ENCODE measurements at places on chromosomes 1 and 21. TPM values are rescaled to one million over a fixed set of nuclear protein-coding genes. Genes with fewer than 3 reads are reported as not detected.

The TMIGD3 gene
- total RNA-seq: not detected

The CYP4Z1 gene
- total RNA-seq: not detected

The KRTAP6-2 gene
- not detected for total RNA-seq

The TCP10L gene
- total RNA-seq: 2.1 TPM

The BRWD1 gene
- 25.1 TPM for total RNA-seq

The TLCD4 gene
- total RNA-seq: 8.3 TPM

DNA sequence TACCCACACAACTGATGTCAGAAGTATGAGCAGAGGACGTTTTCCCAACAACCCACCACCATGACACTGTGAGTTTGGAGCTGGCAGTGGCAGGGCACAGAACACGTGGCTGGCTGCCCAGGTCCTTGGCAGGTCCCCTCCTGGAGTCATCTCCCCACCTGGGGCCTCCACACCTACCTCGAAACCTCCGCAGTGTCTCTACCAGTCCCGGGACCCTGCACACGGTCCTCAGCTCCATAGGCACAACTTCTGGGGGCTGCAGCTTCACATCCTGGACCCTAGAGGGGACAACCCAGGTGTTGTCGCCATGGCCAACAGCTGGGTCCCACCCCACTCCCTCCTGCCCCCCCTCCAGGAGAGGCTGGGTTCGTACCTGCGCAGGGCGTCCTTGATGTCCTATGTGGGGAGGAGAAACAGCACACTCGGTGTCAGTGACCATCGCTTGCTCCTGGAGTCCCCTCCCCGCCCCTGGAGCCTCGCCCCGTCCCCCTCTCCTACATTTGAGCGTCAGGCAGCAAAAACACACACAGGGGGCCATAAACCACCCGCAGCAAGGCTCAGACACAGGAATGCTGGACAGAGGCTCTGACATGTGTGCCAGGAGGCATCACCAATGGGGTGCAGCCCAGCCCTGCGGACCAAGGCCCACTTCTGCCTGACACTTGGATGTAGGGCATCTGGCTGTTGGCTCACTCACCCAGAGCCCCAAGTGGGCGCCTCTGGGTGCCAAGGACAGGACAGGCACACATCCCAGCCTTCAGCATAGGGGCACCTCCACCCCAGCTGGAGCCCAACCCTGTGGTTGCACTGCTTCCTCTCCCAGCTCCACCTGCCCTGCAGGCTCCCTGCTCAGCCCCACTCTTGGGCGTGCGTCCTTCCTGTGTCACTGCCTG is 9.6 kb downstream of the TRIM11 start:
- H3K27me3 ChIP-seq: no peaks in the 10 kb centered on the region
- DNase-seq: no peak
- peaks cover 51% of the 10 kb centered on the region for H3K36me3 ChIP-seq
- H3K4me1 ChIP-seq: no peaks in the 10 kb centered on the region

GRCh38 chr1:3683197-3683596 is 30.9 kb downstream of the TP73 start:
- H3K4me3 ChIP-seq: no peak overlapping the region
- H3K36me3 ChIP-seq: no peaks in the 10 kb centered on the region
- no peak overlapping the region for H3K27ac ChIP-seq

GRCh38 chr1:1081311-1082238 is 7.5 kb upstream of the RNF223 start:
- DNase-seq: no peak
- H3K27ac ChIP-seq: no peak overlapping the region
- no peaks in the 10 kb centered on the region for H3K36me3 ChIP-seq
- no peak overlapping the region for H3K4me3 ChIP-seq

GRCh38 chr21:31273278-31273677 is 70.8 kb downstream of the TIAM1 start:
- no peak overlapping the region for H3K27ac ChIP-seq
- no peak overlapping the region for H3K4me3 ChIP-seq
- peaks cover 14% of the 10 kb centered on the region for H3K4me1 ChIP-seq
- no peaks in the 10 kb centered on the region for H3K27me3 ChIP-seq
- DNase-seq: no peak

- peaks cover 24% of the 10 kb centered on the region for H3K4me1 ChIP-seq
- H3K36me3 ChIP-seq: no peaks in the 10 kb centered on the region
- no peak overlapping the region for H3K4me3 ChIP-seq
Measured at GRCh38 chr1:202576816-202577215, 133.4 kb downstream of the SYT2 start.

DNA sequence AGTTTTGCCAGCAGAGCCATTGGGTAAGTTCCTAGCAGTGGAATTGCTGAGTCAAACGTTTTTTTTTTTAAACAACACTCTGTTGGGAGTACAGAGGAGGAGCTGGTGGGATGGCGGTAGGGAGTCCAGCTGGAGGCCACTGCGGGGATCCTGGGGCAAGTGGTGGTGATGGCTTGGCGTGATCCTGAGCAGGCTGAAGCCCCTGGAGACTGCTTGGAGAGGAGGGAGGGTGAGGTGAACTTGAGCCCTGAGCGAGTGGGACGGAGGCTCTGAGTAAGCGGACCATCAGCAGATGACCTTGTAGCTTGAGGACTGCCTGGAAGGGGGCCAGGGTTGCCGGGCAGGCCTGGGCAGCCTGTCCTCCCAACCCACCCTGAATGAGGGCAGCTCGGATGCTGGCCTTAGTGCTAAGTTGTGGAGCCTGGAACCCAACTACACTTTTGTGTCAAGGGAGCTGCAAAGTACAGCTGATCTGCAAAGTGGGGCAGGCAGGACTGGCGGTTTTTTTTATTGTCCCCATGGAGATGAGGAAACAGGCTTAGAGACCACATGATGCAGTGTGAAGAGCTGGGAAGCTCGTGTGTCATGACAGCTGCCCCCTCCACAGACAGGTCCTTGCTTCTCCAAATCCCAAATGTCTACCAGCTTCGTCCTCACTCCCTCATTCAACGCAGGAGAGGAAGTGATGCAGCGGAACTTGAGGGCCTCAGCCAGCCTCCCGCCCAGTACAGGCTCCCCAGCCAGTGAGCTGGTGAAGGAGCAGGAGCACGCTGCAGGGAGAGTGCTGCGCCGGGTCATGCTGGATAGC is 20.2 kb downstream of the MRPL37 start:
- H3K27me3 ChIP-seq: no peaks in the 10 kb centered on the region
- peaks cover 35% of the 10 kb centered on the region for H3K36me3 ChIP-seq
- H3K4me1 ChIP-seq: no peaks in the 10 kb centered on the region
- no peak overlapping the region for H3K27ac ChIP-seq

GRCh38 chr1:241715435-241715834 is 63.4 kb downstream of the WDR64 start:
- DNase-seq: no peak
- peaks cover 23% of the 10 kb centered on the region for H3K4me1 ChIP-seq
- no peak overlapping the region for H3K4me3 ChIP-seq
- no peak overlapping the region for H3K27ac ChIP-seq

GRCh38 chr1:186239171-186239570 is 135.9 kb downstream of the TPR start:
- H3K27me3 ChIP-seq: no peaks in the 10 kb centered on the region
- DNase-seq: no peak
- H3K4me3 ChIP-seq: no peak overlapping the region
- peaks cover 11% of the 10 kb centered on the region for H3K4me1 ChIP-seq

- no peaks in the 10 kb centered on the region for H3K36me3 ChIP-seq
- DNase-seq: no peak
- no peaks in the 10 kb centered on the region for H3K4me1 ChIP-seq
- H3K4me3 ChIP-seq: no peak overlapping the region
- no peak overlapping the region for H3K27ac ChIP-seq
- H3K27me3 ChIP-seq: no peaks in the 10 kb centered on the region
Measured at GRCh38 chr21:18908641-18909040, 505.1 kb upstream of the TMPRSS15 start.

DNA sequence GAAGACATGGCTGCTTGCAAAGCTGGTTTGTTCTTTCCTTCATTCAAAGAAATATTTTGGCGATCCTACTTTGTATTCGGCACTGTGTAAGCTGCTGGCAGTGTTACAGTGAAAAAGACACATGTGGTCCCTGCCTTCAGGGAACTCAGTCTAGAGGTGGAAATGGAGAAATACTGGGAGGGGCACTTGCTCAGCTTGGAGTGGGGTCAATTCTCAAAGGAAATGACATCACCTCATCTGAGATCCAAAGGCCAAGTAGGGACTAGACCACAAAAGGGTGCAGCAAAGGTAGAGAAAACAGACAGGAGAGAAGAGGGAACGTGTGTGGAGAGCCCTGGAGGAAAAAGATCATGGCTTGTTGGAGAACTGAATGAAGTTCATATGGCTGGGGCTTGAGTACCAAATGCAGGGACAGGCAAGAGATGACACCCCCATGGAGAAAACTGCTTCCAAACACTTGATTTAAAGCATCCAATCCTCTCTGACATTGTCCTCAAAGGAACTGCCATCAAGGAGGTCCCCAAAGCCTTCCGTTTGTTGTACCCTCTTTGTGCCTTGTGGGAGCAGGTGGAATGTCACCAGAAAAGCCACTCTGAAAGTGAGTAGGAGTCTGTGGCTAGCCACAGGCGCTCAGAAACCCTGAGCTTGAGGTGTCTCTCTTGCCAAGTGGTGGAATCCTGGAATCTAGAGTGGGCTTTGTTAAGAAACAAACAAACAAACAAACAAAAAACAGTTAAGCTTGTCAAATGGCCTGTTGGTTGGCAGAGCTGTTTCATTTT is 48.3 kb upstream of the TDRD10 start:
- H3K4me3 ChIP-seq: no peak overlapping the region
- no peak overlapping the region for H3K27ac ChIP-seq
- no peaks in the 10 kb centered on the region for H3K27me3 ChIP-seq
- DNase-seq: peak; percentile 31
- peaks cover 7% of the 10 kb centered on the region for H3K36me3 ChIP-seq
- peaks cover 7% of the 10 kb centered on the region for H3K4me1 ChIP-seq

DNA sequence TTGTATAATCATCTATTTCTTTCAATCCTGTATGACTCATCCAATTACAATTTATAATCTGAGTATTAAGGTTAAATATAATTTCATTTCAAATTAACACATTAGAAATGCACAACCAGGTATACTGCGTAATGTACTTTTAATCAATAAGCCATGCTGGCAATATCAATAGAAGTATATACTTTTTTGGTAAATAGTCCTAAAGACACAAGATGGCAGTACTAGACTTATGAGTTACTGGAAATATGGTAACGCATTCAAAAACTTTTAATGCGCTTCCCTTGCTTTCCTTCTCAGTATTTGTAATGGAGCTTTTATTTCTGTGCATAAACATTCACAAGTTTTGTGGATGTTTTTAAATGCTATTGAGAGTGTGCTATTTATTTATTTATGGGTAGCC is 1162.0 kb upstream of the TMPRSS15 start:
- H3K4me3 ChIP-seq: no peak overlapping the region
- no peaks in the 10 kb centered on the region for H3K27me3 ChIP-seq
- peak; percentile 14 for DNase-seq
- no peaks in the 10 kb centered on the region for H3K4me1 ChIP-seq
- H3K36me3 ChIP-seq: no peaks in the 10 kb centered on the region
- H3K27ac ChIP-seq: no peak overlapping the region

Measured in PC-3 (cell line).